ENCODE measurements at places on chromosomes 12 and 14.
A peak's percentile ranks its signal among the peaks of the same experiment; 100 is the strongest.

GRCh38 chr14:99402950-99403349, 77.7 kb downstream of the SETD3 start:
- DNase-seq = no peak

DNA sequence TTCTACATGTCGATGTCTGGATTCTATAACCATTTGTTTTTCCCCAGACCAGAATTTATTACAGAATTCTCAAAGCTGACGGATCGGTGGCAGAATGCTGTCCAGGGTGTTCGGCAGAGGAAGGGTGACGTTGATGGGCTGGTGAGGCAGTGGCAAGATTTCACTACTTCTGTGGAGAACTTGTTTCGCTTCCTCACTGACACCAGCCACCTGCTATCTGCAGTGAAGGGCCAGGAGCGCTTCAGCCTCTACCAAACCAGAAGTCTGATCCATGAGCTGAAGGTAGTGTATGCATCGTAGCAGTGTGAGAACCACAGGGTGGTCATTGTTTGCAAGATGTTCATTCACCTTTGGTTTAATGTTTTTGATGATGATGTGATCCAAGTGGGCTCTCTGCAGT, 124.0 kb downstream of the ESR2 start:
- no peak for DNase-seq

GRCh38 chr14:99344051-99344758, 72.2 kb upstream of the BCL11B start:
- DNase-seq = no peak

DNA sequence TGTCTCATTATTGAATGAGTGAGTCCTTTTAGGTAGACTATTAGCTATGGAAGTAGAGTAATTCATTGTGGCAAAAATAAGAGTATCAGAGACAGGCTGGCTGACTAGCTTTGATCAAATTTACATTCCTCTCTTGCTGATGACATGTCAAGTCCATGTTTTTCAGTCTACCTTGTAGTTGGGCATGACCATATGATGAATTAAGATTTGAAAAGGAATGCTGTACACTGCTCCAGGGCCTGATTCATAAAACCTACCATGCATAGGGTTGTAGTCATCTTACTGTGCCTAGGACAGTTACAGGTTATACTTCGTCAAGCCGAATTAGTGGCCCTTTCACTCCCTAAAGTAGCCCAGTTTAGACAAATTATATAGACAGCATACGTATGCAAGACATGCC, 545.7 kb upstream of the MIS18BP1 start:
- no peak for DNase-seq

GRCh38 chr14:75141967-75142366, 15.1 kb upstream of the NEK9 start:
- no peak for DNase-seq

DNA sequence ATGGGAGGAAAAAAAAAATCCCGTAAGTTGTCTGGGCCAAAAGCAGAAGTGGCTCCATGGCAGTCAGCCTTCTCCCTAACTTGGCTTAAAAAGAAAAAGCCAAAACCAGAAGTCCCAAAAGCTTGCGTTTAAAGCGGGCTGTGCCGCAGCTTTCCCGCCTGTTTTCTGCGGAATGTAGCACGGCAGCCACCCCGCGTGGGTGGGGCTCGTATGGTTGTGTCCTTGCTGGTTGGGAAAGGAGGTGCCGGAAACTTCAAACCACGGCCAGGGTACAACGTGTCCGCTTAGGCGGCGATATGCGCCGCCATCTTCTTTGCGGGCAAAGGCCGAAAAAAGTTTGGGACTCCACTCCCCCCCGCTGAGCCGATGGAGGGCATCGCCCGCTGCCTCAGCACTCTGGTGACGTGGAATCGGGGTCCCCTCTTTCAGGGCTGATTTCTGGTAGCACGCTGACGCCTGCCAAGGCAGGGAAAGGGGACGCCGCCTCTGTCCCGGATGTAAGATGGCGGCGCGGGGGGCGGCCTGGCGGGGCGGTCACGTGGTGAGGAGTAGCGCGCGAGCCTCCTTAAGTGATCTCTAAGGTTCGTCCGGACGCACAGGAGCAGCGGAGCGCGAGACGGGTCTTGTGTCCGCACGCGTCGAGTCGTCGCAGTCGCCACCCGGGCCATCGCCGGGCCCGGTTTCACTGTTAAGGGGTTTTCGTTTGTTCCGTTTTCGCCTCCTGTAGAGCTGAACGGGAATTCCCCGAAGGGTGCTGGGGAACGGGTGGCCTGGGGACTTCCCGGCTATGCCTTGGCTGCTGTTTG, 135.8 kb downstream of the MON2 start:
- peak; percentile 81 for DNase-seq

DNA sequence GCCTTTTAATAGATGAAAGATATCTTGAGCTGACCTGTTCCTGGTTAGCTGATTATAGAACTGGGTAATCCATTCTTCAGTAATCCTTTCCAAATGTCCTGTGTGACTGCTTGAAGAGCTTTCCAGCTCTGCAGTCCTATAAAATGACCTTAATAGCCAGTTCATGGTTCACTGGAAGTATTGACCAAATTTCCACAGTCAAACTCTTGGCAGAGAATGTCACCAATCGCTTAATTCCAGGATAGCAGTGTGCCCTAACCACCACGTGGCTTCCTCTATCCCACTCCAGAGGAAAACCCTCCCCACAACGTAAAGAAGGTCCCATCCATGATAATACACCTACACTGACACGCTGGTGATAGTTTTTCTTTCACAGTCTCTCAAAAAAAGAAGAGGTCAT, 17.4 kb downstream of the PRKAB1 start:
- no peak for DNase-seq

GRCh38 chr12:24705741-24706358, 243.1 kb downstream of the BCAT1 start:
- DNase-seq = no peak

GRCh38 chr12:130879212-130879686, 7.4 kb downstream of the RAN start:
- no peak for DNase-seq

- DNase-seq = no peak
Measured at GRCh38 chr12:79407671-79408622, 282.8 kb downstream of the PAWR start.

DNA sequence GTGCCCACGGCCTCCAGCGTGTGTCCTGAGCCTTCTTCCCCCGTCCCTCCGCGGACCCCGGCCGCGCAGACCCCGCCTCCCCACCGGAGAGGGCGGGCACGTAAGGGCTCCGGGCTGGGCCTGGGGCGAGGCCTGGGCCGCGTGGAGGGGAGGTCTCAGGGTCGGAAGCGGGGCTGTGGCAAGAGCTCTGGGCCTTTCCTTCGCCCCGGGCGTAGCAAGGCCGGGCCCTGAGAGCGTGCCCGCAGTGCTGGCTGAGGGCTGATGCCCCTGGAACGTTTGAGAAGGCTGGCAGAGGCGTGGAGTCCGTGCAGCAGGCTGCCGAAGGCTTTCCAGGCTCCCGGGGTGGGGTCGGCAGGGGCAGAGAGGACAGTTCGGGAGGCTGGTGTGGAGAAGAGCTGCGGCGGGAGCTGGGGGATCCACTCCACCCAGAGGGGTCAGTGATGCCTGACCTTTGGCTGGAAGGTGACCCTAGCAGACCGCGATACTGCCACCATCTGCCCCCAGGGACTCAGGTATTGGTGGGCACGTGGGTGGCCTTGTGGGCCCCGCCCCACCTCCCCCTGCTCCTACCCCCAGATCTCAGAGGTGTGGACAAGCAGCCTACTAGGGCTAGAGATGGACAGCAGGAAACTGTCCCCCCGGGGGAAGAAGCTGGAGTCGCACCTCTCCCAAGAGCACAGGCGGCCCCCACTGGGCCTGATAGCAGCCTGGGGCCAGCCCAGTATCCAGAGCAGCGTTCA, 558 bp downstream of the TEX22 start:
- no peak for DNase-seq

DNA sequence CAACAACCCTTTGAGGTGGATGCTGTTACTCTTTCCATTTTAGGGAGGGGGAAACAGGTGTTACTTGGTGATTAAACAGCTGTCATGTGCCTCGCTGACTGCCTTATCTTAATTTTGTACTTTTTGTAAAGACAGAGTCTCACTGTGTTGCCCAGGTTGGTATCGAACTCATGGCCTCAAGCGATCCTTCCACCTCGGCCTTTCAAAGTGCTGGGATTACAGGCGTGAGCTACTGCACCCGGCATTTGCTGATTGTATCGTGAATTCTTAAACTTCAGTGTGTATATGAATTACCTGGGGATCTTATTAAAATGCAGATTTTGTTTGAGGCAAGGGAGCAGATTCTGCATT, 659 bp downstream of the PSMD9 start:
- DNase-seq = no peak

- no peak for DNase-seq
Measured at GRCh38 chr14:20855652-20856291, 35.4 kb upstream of the RNASE3 start.

GRCh38 chr14:101072070-101072469, 168.5 kb upstream of the RTL1 start:
- DNase-seq = no peak

- no peak for DNase-seq
Measured at GRCh38 chr12:3244219-3244750, 167.1 kb downstream of the TSPAN9 start.

DNA sequence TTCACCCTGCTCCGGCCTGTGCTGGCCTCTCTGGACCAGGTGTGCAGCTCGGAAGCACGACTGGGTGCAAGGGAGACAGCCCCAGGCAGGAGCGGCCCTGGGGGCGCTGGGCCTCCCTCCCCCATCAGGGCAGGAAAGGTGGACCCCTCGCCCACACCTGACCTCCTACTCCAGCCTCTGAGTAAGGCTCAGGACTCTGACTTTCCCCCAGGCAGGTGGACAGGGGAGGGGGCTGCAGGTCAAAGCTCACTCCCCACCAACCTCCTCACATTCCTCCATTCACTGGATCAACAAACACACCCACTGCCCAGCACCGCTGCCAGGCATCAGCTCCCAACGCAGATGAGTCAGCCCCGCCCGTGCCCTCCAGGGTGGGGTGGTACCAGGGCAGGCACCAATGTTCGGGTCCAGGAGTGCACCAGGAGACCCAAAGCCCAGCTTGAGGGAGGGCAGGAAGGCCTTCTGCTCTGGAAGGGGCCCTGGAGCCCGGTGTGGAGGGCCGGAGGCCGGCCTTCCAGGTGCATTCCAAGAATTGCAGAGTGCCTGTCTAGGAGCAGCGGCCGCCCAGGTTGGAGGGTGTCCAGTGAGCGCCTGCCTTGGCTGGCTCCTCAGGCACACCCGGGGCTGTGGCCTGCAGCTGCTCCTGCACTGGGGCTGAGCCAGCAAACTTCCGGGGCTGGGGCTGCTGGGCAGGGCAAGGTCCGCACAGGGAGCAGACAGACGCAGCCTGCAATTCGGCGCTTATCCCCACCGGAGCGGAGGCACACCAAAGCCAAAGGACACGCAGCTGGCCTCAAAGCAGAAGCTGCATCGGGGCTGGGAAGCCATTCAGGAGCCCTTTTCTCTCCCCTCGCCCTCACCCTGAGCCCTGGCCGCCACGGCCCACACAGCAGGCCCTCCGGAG, 1.6 kb upstream of the INF2 start:
- no peak for DNase-seq

DNA sequence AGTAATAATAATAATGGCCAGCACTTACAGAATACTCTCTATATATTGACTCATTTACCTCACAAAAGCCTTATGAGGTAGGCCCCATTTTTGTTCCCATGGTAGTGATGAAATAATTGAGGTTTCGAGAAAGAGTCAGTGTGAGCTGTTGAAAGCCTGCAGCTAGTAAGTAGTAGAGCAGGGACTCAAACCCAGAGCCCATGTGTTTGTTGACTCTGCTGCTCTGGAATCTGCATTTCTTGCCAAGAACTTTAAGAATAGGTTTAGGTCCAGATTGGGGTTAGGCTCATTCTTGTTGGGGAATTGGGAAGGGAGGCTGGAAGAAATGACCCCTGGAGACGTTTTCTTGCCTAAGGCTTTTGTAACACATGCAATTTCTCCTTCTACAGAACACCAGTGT, 27.9 kb downstream of the DYRK4 start:
- no peak for DNase-seq

DNA sequence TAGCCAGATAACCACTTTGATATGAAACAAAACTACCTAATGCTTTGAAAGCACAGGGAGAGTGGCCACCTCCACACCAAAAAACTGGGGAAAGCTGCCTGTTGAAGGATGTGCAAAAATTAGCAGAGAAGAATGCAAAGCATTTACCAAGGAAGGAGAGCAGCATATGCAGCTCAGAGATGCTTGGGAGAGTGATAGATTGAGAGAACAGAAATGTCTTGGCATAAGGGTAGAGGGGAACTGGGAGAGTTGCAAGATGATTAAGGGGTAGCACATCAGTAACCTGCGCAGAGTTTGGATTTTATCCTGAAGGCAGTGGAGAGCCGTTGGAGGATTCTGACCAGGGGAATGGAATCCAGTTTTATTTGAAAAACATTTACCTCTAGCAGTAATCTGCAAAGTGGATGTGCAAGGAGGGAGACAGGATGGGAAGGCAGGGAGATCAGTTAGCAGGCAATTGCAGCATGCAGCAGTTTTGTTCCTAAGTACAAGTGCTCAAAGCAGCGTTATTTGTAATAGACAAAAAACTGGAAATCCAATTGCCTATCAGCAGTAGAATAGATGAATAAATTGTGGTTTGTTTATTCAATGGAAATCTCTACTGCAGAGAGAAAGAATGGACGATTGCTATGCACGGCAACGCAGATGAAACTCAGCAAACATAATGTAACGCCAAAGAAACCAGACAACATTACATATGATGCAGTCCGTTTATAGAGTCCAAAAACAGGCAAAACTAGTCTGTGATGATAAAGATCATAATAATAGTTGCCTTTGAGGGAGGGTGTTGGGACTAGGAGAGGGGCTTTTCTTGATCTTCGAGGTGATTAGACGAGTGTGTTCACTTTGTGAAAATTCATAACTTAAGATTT, 81.5 kb downstream of the BHLHE41 start:
- DNase-seq = no peak

DNA sequence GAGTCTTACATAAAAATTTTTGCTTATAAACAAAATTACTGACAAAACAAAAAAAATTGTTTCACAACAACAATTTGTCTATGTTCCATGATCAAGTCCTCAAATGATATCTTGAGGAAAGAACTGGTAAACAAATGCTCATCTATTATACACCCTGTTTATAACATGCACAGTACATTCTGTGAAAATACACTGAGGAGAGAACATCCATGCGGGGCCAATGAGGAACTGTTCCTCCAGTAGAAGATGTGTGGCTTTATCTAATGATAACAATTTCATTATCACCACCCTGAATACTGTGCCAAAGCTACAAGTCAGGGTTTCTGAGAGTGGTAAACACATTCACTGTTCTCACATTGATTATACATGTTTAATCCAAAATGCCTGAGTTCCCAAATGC, 10.8 kb downstream of the MLH3 start:
- DNase-seq = no peak

GRCh38 chr12:105072888-105073488, 11.3 kb downstream of the ALDH1L2 start:
- DNase-seq = no peak

GRCh38 chr14:22614240-22614799, 16.2 kb downstream of the ABHD4 start:
- DNase-seq = no peak

Data from stimulated activated CD4-positive, alpha-beta T cell treated with anti-CD3 and anti-CD28 coated beads, Interleukin-1b, Interleukin-23, amount 100 ng/mL, for 4 hours (primary cell).